ENCODE measurements at places on chromosomes 3 and 15. TPM values are rescaled to one million over a fixed set of nuclear protein-coding genes. Genes with fewer than 3 reads are reported as not detected.

DNA sequence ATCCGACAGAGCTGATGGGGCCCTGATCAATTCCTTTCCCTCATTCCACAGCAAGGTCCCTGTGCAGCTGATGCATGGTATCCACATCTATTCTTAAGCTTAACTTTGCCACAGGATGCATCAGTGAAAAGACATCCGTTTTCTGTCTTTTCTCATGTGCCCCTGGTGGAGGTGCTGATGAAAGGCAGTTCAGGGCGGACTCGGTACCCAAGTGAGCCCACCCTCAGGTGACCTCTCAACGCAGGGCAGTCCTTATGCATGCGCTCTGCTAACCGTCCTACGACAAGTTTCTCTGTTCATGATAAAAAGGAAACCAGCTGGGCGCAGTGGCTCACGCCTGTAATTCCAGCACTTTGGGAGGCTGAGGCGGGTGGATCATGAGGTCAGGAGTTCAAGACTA lies 251.4 kb downstream of the ADAMTS17 start:
- DNase-seq: no peak

DNA sequence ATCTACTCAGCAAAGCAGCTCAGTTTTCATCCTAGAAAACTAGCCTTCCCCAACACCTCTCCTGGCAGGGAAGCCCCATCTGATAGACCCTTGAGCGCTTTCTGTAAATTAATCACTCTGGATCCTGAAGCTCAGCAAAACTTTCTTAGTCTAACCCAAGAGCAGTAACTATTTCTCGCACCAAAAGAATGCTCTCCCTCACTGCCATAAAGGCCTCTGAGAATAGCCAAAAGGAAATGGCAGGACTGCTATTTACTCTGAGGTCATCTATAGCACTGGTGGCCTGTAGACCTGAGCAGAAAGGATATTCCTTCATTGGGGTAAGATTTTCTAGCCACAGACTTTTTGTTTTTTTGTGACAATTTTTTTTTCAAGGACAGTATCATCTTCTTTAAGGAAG lies 345.8 kb upstream of the ADAMTS9 start:
- DNase-seq: no peak

- DNase-seq: no peak
These were observed 4.3 kb downstream of the SLC6A20 start for GRCh38 chr3:45792036-45792435.

DNA sequence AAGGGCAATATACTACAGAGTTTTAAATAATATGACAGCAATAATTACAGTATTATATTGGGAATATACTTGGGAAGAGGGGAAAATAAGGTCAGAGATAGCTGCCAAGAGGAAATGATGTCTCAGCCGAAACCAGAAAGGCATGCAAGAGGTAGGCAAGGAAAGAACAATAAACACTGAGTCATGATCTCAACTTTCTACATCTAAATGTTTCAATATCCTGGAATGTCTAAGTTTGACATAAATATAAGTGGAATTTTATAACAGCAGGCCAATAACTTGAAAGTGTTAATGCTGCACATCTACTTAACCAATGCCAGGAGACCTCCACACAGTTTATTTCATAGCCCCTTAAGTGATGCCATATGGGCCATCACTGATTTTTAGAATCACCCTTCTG lies 99.8 kb upstream of the CPNE4 start:
- DNase-seq: no peak

GRCh38 chr3:129606636-129607390 lies at the start of gene PLXND1:
Gene PLXND1 (minus strand): TSS chr3:129606676. CDS start chr3:129606639, 37 bp downstream.
- DNase-seq: no peak

GRCh38 chr15:78055919-78056713 lies 21.4 kb downstream of the TBC1D2B start:
- DNase-seq: no peak

DNA sequence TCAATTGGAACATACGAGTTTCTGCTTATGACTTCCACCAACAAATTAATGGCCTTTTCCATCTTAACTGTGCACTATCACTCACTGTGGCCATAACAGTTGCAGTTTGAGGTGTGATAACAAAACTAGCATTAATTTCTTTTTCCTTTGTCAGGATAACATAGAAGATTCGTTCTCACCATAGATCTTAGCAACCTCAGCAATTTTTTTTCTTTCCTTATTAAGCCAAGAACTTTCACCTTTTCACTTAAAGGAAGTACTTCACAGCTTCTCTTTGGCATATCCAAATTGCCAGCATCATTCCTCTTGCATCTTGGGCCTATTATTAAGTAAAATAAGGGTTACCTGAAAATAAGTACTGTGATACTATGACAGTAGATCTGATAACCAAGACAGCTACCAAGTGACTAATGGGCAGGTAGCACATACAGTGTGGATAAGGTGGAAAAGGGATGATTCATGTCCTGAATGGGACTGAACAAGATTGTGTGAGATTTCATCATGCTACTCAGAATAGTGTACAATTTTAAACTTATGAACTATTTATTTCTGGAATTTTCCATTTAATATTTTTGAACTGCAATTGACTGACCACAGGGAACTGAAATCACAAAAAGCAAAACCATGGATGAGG lies 46.6 kb downstream of the CEP70 start:
- no peak for DNase-seq

GRCh38 chr3:187069857-187070516 lies 69.3 kb downstream of the RPL39L start:
- DNase-seq: no peak

GRCh38 chr3:133069556-133070286 lies 31.5 kb downstream of the TMEM108 start:
- no peak for DNase-seq

- no peak for DNase-seq
These were observed 1086.9 kb downstream of the DIPK2A start for GRCh38 chr3:145058483-145058882.

GRCh38 chr3:56321892-56322291 lies 146.4 kb downstream of the ERC2 start:
- no peak for DNase-seq

HHLA2 gene
- not detected for total RNA-seq

CRABP1 gene
- not detected for total RNA-seq

KLHL6 gene
- 2.2 TPM for total RNA-seq
